ENCODE measurements at places on chromosomes 6 and 20.

GRCh38 chr6:41392246-41392645 lies 56.8 kb downstream of the NCR2 start:
- no peak for DNase-seq

- DNase-seq: peak; percentile 48
These were observed 5.1 kb downstream of the GABBR1 start for GRCh38 chr6:29627755-29628418.

- DNase-seq: no peak
These were observed 675 bp downstream of the ZBTB9 start for GRCh38 chr6:33455051-33455450.

DNA sequence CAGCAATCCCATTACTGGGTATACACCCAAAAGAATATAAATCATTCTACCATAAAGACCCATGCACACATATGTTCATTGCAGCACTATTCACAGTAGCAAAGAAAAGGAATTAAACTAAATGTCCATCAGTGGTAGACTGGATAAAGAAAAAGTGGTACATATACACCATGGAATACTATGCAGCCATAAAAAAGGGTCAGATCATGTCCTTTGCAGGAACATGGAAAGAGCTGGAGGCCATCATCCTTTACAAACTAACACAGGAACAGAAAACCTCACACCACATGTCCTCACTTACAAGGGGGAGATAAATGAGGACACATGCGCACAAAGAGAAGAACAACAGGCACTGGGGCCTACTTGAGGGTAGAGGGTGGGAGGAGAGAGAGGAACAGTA lies 60.9 kb downstream of the DCDC2 start:
- DNase-seq: no peak

DNA sequence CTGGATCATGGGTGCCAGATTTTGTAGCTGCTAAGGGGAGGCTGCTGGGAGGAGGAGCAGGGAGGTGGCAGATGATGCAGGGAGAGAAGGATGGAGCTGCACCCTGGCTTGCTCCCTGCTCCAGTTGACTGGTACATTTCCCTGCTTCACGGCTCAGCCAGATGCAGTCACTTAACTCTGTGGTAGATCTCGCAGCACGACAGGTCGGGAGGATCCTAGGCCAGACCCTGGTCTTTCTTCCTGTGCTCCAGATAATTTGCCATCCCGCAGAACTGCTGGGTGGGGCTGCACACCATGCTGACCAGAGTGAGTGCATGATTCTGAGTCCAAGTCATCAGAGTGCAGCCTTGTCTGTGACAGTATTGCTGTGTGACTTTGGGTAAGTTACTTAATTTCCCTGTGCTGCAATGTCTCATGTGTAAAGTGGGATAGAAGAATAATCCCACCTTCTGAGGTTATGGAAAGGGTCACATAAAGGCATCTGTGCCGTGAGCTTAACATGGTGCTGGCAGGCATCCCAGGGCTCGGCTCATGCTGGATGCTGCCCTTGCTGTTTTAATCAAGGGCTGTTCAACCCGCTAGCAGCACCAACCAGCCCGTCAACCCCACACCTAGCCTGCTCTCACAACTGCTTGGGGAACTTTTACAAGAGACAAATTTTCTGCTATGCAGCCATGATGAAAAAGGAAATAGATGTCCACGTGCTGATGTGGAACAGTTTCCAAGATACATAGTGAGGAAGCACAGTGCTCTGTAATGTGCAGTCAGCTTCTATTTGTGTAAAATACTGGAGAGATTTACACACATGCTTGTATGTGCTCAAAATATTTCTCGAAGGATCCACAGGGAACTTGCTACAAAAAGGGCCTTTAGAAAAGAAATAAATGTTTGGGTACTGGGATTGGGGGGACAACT lies 257.9 kb downstream of the CDH26 start:
- no peak for DNase-seq

- DNase-seq: peak; percentile 59
These were observed 61.4 kb upstream of the JARID2 start for GRCh38 chr6:15184441-15184861.

GRCh38 chr20:38147163-38147562 lies 17.9 kb downstream of the TGM2 start:
- DNase-seq: no peak

Data from CD4-positive, alpha-beta T cell (primary cell).